ENCODE measurements at places on chromosomes 11 and 22.

DNA sequence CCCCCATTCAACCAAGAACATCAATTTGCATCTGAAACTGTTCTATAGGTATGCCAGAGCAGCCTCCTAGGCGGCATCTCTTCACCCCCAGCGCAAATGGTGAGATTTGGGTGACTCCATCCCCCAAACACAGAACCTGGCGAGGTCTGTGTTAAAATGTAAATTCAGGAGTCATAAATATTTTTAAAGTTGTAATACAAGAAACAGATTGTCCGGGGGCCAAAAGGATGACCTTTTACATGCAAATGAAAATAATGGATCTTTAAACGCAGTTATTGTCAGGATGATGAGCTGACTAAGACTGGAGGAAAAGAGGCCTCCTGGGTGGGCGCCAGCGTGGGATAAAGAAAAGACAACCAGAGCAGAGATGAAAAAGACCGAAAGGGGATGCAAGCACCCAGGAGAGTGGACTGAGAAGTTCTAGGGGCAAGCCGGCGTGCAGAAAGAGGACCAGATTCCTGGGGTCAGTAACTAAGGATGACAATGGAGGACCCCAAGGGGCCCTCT is 16.0 kb upstream of the ADA2 start:
- no peak for DNase-seq

GRCh38 chr11:133821776-133822175 is 23.5 kb downstream of the SPATA19 start:
- peak; percentile 91 for DNase-seq

GRCh38 chr22:44711690-44712555 is 9.9 kb downstream of the PRR5 start:
- DNase-seq, result no peak

GRCh38 chr22:27459999-27460398 is 341.6 kb downstream of the MN1 start:
- no peak for DNase-seq

DNA sequence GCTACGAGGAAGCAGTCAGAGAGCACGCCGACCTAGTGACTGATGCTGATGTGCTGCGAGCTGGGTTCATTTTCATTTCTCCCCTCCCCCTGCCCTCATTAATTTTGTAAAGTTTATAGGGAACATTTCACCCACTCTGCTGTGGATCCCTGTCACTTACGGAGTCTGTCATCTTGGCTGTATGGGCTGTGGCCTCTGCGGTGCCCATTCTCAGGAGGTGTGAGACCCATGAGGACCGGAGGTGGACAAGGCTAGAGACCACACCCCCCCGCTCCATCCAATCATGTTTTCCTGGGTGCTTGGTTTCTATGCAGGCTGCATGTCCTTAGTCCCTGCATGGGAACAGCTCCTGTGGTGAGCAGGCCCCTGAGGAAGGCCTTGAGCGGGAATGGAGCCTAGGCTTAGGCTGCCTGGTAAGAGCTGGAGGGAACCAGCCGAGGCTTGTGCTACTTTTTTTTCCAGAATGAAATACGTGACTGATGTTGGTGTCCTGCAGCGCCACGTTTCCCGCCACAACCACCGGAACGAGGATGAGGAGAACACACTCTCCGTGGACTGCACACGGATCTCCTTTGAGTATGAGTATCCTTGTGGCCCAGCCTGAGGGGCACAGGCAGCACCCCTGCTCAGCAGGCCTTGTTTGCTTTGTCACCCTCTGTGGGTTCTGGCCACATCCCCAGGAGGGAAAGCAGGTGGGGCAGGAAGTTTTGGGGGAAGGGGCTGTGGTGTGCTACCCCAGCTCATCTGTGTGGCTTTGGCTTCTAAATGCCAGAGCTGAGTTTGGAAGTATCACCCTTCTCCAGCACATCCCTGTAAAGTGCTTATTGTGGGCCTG is 19.1 kb downstream of the CLDN5 start:
- no peak for DNase-seq

- DNase-seq, result no peak
Observed at GRCh38 chr11:1310772-1311468, 1.5 kb upstream of the TOLLIP start.

All from eye (tissue), 1 donor.